ENCODE measurements at places on chromosomes 6 and 20.
A peak's percentile ranks its signal among the peaks of the same experiment; 100 is the strongest.

- DNase-seq: no peak
Measured at GRCh38 chr6:38177882-38178583, 358.5 kb downstream of the ZFAND3 start.

- no peak for DNase-seq
Measured at GRCh38 chr20:36399969-36400545, 93.9 kb downstream of the DLGAP4 start.

GRCh38 chr20:49668181-49668877, 45.3 kb downstream of the B4GALT5 start:
- no peak for DNase-seq

GRCh38 chr20:708956-709355, 33.4 kb upstream of the SCRT2 start:
- DNase-seq: no peak

- DNase-seq: no peak
Measured at GRCh38 chr6:140546640-140547039, 1172.2 kb upstream of the CITED2 start.

GRCh38 chr6:130613176-130613575, 214.0 kb upstream of the SMLR1 start:
- no peak for DNase-seq

DNA sequence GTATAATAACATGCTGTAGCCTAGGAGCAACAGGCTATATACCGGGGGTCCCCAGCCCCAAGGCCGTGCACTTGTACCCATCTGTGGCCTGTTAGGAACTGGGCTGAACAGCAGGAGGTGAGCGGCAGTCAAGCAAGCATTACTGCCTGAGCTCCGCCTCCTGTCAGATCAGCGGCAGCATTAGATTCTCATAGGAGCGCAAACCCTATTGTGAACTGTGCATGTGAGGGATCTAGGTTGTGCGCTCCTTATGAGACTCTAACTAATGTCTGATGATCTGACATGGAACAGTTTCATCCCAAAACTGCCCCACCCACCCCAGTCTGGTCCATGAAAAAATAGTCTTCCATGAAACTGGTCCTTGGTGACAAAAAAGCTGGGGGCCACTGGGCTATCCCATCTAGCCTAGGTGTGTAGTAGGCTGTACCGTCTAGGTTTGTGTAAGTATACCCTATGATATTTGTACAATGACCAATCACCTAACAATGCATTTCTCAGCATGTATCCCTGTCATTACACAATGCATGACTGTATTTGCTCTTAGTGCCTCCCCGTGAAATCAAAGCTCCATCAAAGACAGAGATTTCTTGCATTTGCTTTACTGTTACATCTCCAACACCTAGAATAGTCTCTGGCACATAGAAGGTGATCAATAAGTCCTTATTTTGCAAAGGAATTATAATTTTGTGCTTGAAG, 30.8 kb downstream of the NHSL1 start:
- DNase-seq: no peak

GRCh38 chr6:19812512-19813119, 24.6 kb upstream of the ID4 start:
- no peak for DNase-seq

DNA sequence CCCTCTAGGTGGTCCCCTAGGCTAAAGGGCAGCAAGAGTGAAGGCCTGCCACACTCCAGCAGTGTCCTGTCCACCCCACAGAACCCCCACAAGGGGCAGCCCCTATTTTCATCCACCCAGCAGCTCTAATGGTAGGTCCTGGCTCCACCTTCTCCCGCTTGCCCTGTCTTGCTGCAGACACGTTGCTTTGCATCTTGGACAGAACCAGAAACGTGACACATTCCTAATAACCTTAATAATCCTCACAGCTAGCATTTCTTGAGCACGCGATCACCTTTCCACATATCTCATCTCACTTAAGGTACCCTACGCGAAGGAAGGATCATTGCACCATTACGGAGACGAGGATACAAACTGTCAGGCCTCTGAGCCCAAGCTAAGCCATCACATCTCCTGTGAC, 11.7 kb upstream of the SLC22A23 start:
- DNase-seq: no peak

DNA sequence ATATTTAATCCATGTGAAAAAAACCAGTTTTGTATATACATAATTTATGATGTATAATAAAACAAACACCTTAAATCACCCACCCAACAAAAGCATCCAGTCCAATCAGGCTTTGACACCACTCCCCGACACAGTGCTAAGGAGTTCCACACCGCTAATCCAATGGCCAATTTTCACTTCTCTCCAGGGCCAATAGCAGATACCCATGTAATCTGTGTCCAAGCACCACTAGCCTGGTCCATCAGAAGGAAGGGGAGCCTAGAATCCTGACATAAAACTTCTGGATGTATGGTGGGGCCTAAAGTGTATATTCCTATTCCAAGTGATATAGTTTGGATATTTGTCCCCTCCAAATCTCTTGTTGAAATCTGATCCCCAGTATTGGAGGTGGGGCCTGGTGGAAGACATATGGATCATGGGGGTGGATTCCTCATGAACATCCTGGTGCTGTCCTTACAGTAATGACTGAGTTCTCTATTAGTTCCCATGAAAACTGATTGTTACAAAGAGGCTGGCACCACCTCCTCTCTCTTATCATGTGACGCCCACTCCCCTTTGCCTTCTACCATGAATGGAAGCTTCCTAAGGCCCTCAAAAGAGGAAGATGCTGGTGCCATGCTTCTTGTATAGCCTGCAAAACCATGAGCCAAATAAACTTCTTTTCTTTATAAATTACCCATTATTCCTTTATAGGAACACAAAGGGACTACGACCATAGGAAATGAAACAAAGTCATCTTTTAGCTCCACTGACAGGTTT, 20.8 kb downstream of the RALGAPA2 start:
- DNase-seq: no peak

GRCh38 chr20:49268600-49269365, 9.1 kb downstream of the ZNFX1 start:
- DNase-seq: no peak

DNA sequence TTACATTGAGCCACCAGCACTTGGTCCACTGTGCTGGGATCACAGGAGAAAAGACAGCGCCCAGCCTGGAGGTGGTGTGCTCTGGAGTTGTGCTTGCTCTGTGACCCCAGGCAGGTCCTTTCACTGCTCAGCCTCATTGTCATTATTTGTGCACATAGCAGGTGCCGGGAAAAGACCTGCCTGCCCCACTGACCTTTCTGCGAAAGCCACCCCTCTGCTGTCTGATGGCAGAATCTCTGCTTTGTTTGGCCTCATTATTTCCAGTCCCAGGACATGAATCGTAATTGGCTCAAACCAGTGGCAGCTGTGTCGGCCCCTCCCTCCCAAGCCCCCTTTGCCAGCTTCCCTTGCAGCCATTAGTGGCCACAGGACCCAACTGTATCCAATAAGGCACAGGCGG, 185.2 kb upstream of the UST start:
- no peak for DNase-seq

DNA sequence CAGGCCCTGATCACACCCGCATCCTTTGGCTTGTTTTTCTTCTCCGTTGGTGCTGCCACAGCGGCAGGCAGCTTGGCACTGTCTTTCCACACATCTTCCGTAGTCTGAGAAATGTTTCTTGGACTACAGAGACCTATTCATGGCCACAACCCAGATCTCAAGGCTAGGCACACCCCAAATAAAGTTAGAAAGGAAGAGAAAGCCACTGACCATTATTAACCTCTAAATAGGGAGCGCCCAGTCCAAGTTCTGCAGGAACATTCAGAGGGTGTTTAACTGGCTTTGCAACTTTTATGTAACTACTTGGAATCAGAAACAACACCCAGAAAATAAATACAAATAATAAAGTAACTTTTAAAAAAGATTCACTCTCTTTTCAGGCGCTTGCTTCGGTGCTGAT, 124.8 kb upstream of the NEDD9 start:
- no peak for DNase-seq

GRCh38 chr20:642398-643174, 10.4 kb downstream of the SRXN1 start:
- peak; percentile 76 for DNase-seq

DNA sequence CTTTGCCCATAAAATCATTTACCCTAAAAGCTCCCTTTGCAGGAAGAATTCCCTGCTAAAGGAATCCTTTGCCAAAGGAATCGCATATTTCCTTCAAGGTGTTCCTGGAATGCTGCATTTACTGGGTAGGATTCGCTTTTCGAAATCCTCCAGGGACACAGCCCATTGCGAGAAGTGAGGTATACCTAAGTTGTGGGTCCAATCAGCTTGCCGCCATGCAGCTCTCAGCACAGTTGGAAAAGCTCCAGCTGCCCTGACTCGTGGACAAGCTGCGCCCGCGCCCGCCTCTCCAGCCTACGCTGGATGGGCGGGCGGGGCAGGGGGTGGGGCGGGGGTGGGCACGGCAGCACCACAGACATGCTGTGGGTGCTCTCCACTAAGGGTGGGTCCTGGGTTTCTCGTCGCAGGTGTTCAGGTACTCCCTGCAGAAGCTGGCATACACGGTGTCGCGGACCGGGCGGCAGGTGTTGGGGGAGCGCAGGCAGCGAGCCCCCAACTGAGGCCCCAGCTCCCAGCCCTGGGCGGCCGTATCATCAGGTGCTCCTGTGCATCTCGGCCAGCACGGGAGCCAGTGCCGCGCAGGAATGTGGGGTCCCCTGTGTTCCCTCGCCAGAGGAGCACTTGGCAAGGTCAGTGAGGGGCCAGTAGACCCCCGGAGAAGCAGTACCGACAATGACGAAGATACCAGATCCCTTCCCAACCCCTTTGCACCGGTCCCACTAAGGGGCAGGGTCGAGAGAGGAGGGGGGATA, 1.4 kb downstream of the NNAT start:
- no peak for DNase-seq

- DNase-seq: no peak
Measured at GRCh38 chr6:16575655-16576054, 185.6 kb downstream of the ATXN1 start.

DNA sequence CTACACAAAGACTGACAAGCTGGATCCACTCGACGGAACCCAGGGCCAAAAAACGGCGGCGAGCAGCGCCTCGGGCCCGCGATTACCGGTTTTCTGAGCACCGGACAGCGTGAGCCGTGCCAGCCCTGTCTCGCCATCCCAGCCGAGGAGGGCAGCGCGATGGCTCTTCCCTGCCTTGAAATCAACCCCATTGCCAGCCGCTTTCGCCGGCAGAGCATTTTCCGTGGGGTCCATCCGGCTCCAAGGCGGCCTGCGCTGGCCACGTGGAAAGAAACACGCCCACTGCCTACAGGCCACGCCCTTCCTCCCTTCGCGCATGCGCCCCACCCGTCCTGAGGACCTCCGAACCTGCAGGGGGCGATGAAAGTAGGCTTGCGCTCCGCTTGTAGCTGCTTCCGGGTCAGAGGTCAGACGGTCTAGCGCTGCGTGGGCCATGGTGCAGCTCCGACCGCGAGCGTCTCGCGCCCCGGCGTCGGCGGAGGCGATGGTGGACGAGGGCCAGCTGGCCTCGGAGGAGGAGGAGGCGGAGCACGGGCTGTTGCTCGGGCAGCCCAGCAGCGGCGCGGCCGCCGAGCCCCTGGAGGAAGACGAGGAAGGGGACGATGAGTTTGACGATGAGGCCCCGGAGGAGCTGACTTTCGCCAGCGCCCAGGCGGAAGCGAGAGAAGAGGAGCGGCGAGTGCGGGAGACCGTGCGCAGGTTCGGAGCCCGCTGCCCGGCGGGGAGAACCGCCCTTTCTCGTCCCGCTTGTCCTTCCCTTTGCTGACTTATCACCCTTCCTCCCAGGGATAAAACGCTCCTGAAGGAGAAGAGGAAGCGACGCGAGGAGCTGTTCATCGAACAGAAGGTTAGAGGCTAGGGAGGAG, at the start of gene NOL7:
TSS of gene NOL7 (plus strand) at position 410 of the 866 bp plus-strand sequence. CDS start at position 434, 24 bp downstream.
- DNase-seq: peak; percentile 98

DNA sequence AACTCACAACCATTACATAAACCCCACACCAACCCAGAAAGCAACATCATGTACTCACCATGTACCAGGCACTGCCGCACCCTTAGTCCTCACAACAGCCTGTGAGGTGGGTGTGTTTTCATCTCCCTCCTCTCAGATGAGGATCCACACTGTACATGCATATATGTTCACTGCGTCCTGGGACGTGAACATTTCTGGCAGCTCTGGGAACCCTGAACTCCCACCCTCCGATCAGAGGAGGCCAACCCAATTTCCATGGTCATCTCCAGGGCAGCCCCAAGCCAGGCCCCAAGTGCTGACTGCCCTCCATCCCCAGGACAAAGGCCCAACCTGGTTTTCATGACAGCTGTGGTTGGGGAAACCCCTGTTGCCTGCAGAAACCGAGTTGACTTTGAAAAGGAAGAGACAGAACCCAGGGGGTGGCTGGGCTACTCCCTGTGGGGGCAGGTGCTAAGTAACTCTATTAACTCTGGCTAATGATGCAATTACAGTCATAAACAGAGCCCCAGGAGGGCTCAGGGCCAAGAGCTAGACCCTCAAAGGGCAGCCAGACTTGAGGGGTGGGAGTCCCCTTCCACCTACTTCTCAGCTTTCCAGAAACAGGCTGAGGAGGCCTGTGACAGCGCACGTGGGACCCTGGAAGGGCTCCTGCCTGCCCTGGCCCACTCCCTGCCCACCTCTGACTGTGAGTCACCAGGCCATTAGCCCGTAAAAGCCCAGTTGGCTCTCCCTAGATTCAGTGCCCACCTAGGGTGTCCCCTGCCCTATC, 2.6 kb downstream of the TFEB start:
- DNase-seq: no peak

DNA sequence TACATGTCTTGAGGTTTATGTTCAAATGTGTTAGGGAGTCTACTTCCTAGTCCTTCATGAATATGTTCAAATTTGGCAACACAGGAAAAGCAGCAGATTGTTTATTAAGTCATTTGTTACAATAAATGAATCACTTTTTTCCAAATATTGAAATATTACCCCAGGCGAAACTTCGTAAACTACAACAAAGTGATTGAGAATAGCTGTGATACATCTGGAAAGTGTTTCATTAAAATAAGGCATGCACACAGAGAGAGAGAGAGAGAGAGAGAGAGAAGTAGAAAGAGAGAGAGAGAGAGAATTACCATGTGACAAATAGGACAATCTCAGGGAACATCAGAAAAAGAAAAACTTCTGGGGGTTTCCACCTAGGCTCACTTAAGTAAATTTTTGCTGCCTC, 363.1 kb upstream of the PTCHD4 start:
- DNase-seq: no peak

- DNase-seq: no peak
Measured at GRCh38 chr6:21121636-21122136, 471.9 kb upstream of the SOX4 start.

DNA sequence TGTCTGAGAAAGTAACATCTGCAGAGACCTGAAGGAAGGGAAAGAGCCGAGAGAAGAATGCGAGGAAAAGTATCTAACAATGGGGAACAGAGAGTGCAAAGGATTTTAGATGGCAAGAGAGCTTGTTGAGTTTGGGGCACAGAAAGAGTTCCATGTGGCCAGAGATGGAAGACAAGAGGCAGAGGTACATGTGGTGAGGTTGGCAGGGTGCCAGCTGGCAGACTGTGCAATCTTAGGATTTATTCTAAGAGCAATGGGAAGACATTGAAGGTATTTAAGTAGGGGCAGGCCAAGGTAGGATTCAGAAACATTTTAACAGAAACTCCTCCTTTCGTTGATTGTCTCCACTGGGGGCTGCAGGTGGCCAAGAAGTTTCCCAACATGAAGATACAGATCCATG, 20.4 kb upstream of the LBP start:
- no peak for DNase-seq
